ENCODE measurements at places on chromosomes 1 and 21. TPM values are rescaled to one million over a fixed set of nuclear protein-coding genes. Genes with fewer than 3 reads are reported as not detected.

SLC6A17 gene
- 0.34 TPM for polyA plus RNA-seq

RPE65 gene
- polyA plus RNA-seq, result not detected

RXRG gene
- polyA plus RNA-seq, result not detected

KCNT2 gene
- polyA plus RNA-seq, result 0.14 TPM

ILDR2 gene
- polyA plus RNA-seq, result not detected

MTARC1 gene
- polyA plus RNA-seq, result 0.66 TPM

FAM76A gene
- polyA plus RNA-seq, result 6.2 TPM

MR1 gene
- 25.4 TPM for polyA plus RNA-seq

Measured in GM23248 (cell line).